ENCODE measurements at places on chromosomes 3 and 15.

DNA sequence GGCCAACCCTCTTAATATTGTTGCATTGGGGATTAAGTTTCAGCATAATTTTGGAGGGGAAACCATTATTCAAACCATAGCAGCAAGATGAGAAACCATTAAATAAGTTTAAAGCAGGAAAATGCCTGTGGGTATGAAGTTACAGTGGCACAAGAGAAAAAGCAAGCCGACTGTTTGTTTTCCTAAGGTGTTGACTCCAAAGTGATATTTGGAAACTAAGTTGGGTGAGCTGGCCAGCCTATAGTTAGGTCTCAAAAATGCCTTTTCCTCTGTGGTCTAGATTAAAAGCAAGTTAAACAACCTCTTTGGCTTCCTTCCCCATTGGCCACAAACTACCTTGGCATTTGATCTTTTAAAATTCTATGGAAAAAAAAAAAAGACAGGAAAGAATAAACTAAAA lies 419.8 kb upstream of the AZI2 start:
- DNase-seq = no peak

- no peak for DNase-seq
These were observed 19.4 kb downstream of the GNB5 start for GRCh38 chr15:52171807-52172206.

- DNase-seq = no peak
These were observed 257.3 kb downstream of the XXYLT1 start for GRCh38 chr3:195013411-195014361.

DNA sequence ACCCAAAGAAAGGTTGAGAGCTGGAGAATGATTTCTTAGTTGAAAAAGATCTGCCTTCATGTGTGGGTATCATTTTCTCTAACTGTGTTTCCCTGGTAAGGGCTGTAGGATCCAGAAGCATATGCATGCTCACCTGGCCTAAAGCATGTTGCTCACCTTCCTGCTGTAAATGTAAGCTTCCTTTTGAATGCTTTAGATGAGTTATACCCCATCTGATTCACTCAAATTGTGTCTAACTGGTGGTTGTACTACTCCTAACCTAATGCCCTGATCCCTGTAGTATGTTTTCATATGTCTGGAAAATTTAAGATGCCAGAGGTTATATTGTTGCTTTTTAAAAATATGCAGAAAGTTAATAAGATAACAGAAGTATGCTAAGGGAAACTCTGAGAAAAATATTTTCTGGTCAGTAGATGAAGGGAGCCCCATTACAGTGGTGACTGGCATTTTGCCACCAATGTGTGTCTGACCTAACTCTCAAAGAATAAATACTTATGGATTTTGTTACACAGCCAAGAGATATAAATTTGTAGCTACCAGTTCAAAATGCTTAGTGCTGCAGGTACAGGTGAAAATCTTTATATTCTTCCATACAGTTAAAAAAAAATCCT lies 7.7 kb downstream of the FILIP1L start:
- no peak for DNase-seq

DNA sequence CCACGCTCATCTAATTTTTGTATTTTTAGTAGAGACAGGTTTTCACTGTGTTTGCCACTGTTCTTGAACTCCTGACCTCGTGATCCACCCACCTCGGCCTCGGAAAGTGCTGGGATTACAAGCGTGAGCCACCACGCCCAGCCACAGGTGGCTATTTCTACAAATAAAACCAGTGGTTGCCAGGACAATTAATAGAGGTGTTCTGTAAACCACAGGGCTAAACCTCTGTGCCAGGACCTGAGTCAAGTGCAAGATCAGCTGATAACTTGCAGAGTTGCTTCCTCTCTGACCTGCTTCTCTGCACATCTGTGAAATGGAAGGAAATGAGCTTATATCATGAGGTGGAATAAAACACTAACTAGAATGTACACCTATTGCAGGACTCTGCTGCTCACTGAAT lies 72.8 kb downstream of the CD200R1L start:
- DNase-seq = no peak

DNA sequence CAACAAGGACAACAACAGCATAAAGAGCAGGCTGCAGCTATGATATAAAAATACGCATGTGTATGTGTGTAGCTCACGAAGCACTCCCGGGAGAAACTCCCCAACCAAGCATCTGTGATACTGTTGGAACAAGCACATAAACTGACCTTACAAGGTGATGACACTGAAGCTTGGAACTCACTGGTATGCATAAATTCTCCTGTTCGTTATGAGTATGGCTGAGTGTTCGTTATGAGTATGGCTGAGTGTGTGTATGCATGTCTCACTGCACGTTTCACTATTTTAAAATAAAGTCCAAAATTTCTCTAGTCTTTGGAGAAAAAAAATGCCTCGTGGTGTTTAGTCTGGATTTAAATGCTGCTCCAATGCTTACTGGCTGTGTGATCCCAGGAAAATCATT lies 256.8 kb downstream of the RORA start:
- DNase-seq = no peak

DNA sequence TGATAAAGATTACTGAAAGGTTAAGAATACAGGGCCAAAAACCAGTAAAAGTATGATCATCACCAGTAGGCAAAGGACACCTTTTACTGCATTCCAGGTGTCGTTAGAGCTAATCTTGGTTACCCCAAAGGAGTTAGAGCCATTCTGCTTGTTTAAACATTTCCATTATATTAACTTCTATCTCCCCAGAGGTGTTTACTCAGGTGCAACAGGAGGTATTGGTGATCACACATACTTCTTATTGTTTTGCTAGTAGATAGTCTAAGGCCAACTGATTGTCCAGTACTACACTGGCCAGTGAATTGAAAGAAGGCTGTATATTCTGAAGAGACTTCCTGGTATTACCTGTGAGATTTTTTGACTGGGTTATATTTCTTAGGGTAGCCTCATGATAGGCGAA lies 22.8 kb downstream of the MKRN3 start:
- DNase-seq = no peak

Measured in HuH-7.5 (cell line).